ENCODE measurements at places on chromosomes 1 and 21. TPM values are rescaled to one million over a fixed set of nuclear protein-coding genes. Genes with fewer than 3 reads are reported as not detected.

DNA sequence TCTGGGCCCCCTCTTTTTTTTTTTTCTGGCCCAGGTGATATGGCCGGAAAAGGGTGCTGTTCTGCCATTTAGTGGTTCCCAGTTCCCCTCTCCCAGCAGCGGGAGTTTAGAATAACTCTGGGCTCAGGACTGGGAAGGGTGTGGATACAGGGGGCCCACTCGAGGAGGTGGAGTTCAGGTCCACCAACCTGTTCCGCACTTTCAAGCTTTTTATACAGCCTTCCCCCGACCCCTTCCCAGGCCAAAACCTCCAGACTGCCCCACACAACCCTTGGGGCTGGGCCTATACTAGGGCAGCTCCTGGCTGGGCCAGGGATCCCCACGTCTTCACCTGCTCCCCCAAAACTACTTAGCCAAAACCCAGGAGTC lies 402 bp downstream of the PLEKHG5 start:
- DNase-seq = peak; percentile 37

- DNase-seq = no peak
These were observed 97.3 kb upstream of the PAXBP1 start for GRCh38 chr21:32868631-32869454.

- peak; percentile 3 for DNase-seq
These were observed 40.0 kb upstream of the PTPRC start for GRCh38 chr1:198598796-198599321.

DNA sequence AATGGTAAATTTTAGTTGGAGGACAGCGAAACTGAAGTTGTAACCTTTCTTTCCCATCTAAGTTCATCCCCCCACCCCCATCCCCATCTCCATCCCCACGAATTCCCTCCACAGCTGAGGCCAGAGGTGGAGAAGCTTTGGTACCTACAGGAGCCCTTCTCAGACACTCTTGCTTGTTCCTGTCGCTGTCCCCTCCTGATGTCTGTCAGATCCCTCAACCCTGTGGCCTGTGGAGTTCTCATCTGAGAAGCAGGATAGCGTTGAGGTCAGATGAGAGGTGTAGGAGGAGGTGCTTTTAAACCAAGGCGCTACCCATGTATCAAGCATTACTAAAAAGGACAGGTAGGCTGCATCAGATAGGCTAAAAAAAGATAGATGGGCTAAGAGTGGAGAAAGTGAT lies 769 bp downstream of the NTPCR start:
- no peak for DNase-seq

DNA sequence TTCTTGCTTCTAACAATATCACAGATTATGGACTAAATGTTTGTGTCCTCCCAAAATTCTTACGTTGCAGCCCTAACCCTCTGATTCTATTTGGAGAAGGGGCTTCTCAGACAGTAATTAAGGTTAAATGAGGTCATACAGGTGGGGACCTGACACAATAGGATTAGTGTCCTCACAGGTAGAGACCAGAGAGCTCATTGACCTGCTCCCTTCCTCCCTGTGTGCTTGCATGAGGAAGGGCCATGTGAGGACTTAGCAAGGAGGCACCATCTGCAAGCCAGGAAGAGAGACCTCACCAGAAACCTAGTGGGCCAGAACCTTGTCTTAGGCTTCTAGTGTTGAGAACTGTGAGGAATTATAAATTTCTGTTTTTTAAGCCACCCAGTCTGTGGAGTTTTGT lies 322.6 kb downstream of the SMYD3 start:
- no peak for DNase-seq

DNA sequence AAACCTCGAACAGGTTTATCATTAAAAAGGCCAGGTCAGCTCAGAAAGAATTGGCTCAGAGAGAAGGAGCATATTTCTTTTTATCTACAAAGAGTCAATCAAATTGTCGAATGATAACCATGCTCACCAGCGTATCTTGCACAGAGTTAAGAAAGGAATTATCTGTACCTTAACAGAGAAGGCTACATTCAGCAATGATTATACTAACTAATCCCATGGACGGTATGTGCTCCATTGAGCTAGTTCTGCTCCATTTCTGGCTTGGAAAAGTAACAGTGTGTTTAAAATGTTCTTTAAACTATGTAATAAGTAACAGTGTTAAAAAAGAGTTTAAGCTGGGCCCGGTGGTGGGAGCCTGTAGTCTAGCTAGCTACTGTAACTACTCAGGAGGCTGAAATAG lies 4.2 kb downstream of the UBR4 start:
- DNase-seq = no peak

DNA sequence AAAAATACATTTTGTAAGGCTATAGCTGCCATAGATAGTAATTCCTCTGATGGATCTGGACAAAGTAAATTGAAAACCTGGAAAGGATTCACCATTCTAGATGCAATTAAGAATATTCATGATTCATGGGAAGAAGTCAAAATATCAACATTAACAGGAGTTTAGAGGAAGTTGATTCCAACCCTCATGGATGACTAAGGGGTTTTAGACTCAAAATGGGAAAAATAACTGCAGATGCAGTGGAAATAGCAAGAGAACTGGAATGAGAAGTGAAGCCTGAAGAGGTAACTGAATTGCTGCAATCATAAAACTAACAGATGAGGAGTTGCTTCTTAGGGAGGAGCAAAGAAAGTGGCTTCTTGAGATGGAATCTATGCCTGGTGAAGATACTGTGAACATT lies 230.8 kb downstream of the KCTD3 start:
- DNase-seq = no peak

GRCh38 chr1:219784660-219785381 lies 143.5 kb downstream of the SLC30A10 start:
- DNase-seq = no peak

DNA sequence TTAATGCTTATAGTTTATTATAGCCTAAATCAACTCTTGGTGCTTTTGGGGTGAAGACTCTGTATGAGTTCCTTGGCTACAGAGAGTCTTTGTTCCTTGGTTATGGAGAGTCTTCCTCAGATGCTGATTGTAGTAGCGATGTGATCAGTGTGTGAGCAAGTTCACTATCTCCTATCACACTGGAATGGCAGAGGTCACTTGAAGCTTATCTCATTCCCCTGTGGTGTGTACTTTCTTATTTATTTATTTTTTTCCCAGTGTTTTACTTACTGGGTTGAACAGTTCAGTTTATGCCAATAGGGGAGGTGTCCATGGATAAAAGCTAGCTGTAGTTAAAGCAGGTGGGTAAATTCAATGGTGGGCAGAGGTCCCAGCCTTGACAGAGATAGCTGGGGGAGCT lies 20.1 kb upstream of the MAB21L3 start:
- DNase-seq = no peak

DNA sequence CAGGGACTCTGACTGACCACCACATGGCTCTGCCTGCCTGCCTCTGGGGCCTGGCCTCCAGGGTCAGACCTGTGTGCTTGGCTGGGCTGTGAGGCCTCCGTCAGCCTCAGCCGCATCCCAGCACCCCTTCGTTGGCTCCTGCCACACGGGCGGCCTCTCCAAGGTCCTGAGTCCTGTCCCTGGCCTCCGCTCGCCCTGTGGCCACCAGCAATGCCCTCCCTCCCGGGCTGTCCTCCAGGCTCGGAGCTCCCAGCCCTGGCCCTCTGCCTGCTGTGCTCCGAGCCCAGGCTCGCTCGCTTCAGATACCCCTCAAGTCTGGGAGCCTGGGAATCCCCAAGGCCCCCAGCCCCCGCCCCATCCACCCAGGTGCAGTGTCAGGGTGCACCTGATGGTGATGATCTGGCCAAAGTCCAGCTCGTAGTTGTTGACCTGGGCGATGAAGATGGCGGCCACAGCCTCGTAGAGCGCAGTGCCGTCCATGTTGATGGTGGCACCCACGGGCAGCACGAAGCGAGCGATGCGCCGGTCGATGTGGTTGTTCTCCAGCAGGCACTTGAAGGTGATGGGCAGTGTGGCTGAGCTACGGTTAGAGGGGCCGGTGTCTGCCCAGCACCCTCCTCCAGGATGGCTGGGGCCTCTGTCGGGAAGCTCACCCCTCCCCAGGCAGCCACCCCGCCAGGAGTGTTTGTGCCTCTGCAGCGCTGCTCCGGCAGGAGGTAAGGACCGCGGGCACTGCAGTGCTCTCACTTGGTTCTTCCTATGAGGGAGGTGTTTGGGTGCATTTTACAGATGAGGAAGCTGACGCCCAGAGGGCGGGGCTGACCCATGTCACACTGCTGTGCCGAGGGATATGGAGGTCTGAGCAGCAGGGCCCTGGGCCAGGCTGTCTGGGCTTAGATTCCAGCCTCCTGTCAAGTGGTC lies 28.5 kb downstream of the PODN start:
- no peak for DNase-seq

DNA sequence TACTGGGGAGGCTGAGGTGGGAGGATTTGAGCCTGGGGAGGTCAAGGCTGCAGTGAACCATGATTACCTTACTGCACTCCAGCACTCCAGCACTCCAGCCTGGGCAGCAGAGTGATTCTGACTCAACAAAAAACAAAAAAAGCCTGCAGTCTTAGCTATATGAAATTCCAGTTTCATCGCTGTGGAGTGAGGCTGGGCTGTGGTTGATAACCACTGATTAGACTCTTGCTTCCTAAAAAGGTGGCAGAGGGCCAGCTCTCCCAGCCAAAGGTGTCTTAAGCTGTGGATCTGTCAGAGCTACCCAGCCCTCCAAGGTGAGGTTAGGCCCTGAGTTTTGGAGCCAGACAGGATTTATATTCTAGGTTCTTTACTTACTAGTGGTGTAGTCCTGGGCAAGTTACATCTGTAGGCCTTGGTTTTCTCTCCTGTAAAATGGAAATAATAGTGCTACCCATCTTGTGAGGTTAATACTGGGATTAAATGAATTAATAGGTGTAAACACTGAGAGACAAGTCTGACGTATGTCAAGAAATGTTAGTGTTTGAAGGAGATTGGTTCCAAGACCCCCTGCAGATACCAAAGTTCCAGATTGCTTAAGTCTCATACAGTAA lies 35.9 kb downstream of the TMCC2 start:
- no peak for DNase-seq

GRCh38 chr1:187244623-187245022 lies 415.9 kb downstream of the PLA2G4A start:
- no peak for DNase-seq

- no peak for DNase-seq
These were observed 12.6 kb downstream of the NCMAP start for GRCh38 chr1:24568475-24568874.

GRCh38 chr1:27416387-27417111 lies 24.1 kb downstream of the GPR3 start:
- no peak for DNase-seq

GRCh38 chr1:235331401-235331800 lies 3.0 kb downstream of the GGPS1 start:
- no peak for DNase-seq

DNA sequence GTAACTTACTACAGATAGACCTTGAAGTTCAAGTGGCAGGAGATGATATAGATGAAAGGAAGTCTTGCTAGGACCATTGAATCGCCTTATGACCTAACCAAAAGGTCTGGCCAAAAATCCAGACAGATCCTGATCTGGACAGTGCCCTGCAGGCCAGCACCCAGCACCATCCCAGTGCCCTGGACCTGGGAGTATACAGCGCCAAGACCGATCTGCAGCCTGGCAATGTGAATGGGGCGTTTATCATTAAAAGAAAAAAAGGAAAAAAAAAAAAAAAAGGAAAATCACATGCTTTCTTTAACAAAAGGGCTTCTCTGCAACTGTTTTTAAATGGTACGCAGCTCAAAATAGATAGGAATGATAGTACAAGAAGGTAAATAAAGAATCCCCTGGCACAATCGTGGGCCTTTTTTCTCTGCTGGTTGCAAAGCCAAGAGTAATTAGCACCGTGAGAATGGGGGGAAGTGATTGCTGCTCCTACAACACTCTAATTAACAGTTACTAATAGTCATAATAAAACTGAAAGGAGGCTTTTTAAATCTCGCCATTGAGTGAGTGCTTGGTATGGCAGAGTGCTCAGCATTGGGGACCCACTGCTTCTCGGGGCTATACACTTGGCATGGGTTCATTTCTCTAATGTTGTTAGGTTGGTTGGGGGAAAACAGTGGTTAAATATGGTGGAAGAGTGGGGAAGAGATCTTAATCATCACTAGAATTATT lies 146.7 kb downstream of the KAZN start:
- no peak for DNase-seq

DNA sequence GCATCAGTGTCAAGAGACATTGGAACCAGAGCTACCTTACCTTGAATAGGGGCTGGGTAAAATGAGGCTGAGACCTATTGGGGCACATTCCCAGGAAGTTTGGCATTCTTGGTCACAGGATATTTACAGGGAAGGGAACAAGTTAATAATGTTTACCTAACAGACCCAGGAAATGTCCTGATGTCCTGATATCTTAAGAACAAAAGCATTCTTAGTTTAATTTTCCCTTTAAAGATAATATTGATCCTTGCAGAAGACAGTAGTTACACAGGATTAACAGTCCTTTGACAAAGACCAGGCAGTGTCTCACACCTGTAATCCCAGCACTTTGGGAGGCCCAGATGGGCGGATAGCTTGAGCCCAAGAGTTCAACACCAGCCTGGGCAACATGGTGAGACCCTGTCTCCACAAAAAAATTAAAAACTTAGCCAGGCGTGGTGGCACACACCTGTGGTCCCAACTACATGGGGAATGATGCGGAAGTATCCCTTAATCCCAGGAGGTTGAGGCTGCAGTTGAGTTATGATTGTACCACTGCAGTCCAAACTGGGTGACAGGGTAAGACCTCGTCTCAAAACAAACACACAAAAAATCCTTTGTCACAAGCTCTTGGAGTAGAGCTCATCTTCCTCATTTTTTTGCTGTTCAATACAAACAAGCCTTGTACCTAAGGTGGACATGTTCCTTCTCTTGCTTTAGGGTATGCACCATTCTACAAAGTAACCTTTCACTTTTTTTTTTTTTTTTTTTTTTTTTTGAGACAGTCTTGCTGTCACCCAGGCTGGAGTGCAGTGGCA lies 1.3 kb upstream of the TOMM20 start:
- DNase-seq = no peak

GRCh38 chr1:7616953-7617352 lies 154.1 kb upstream of the VAMP3 start:
- no peak for DNase-seq

DNA sequence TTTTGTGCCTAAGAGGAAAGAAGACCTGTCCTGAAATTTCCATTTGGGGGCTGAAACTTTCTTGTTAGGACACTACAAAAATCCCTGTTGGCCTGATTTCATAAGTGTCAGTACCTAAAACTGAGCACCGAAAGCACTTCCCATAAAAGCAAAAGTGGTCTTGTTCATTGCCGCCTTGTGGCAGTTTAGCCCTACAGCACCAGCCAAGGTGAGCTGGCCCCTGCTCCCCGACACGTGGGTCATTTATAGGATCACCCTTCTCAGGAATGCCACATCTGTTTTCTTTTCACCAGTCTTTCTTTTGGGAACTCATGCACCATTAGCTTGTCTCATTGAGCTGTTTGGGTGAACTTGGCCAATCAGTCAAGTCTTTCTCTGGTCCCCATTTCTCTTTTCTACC lies 155.8 kb upstream of the KAZN start:
- no peak for DNase-seq

GRCh38 chr21:43812139-43812821 lies 22.9 kb downstream of the RRP1 start:
- peak; percentile 69 for DNase-seq

Gene RORC
- not detected for total RNA-seq

Gene CD53
- not detected for total RNA-seq

Gene IQGAP3
- 64.1 TPM for total RNA-seq

Gene DMRTA2
- 15.0 TPM for total RNA-seq

Gene TLR5
- 2.4 TPM for total RNA-seq

Gene FMO3
- total RNA-seq = 5.1 TPM

Gene PKN2
- 45.5 TPM for total RNA-seq

Gene ICOSLG
- not detected for total RNA-seq

Gene SPATA21
- total RNA-seq = not detected

Gene SLC44A3
- total RNA-seq = 3.8 TPM

Gene UCK2
- total RNA-seq = 63.7 TPM

Data from SJSA1 (cell line).